ENCODE measurements at places on chromosomes 5 and 9.

DNA sequence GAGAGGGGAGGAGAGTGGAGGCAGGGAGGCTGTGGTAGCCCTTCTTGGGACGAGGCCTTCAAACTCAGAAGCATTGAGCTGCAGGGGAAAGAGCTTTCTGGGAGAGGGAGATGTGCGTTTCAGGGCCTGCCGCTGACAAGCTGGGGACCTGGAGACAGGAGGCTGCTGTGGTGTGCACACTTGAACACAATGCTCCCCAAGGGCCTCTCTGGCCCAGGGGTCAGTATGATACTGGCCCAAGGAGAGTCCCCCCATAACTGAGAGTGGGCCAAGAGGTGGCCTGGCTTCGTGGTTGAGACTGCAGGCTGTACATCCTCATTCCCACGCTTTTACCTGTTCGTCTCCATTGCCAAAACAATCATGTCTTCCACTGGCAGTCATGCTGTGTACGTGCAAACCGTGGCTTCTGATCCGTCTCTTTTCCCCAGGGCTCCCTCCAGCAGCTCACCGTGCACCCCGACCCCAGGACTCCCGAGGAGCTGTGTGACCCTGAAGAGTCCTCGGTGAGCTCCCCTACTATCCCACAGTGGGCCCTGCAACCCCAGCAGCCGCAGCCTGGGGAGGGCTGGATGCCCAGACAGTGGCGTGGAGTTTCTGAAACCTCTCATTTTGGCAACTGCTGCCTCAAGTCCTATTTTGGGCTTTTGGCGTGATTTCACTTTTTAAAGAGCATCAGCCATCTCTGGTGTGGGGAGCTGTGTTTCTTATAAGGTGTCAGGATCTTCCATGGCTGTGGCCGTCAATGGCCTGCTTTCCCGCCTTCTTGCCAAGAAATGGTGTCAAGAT is 43.4 kb downstream of the COL15A1 start:
- no peak for DNase-seq

DNA sequence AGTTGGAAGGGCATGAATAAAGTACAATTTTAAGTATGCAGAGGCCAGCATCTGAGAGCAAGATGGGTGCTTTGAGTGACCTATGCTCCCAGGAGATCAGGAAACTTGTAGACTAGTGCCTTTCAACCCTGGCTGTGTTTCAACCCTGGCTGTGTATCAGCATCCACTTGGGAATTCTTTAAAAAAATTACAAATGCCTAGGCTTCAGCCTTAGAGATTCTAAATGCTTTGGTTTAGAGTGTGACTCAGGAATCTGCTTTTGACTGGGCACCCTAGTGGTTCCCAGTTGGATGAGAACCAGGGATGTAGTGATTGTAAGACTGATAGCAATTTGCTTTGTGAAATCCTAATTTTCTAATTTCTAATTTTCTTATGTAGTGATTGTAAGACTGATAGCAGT is 65.6 kb downstream of the RALGPS1 start:
- DNase-seq: no peak

DNA sequence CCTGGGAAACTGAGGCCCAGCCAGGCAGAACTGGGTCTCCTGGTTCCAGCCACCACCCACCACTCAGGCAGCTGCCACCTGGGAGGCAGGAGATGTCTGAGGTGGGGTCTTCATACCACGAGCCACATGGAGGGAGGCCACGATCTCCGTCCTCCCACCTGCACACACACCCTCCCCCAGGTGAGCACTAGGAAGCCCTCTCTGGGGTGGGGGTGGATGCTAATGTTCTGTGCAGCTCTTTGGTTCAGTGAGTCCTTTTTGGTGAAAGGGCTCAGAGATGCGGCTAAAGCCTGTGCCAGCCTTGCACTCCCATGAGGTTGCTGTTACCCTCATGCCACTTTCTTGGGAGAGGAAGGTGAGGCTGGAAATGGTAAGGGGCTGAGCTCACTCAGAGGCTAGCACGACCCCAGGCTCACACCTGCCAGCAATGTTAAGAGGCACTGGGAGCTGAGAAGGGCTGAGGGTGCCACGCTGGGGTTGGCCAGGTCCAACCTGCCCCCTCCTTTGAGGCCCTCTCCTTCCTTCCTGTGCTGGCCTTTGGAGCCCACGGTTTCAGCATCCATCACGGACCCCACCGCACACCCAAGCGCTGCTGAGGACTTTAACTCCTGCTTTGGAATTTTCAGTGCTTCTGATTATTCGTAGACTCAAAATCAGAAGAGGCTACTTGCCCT is 26.6 kb upstream of the OBP2B start:
- no peak for DNase-seq

- no peak for DNase-seq
These were observed 103.0 kb downstream of the SPATA31D1 start for GRCh38 chr9:82091610-82092009.

GRCh38 chr5:36158144-36158543 is 6.2 kb downstream of the SKP2 start:
- peak; percentile 44 for DNase-seq

- DNase-seq: no peak
These were observed 228.3 kb upstream of the ADAMTS16 start for GRCh38 chr5:4911646-4912403.

DNA sequence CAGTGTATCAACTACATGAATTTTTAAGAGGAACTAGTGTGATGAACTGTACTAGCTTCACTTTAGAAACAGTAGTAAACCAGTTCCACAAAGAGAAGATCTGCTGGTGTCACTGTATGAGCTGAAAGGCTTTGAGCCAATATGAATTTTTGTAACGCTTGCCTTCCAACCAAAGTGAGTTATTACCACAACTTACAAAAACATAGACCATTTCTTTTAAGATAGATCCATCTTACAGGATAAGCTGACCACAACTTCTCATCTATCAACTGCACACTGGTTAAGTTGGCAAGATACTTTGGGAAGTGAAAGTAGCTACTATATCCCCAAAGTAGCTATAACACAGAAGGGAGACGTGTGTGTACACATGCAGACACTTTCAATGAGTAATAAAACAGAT is 849.6 kb upstream of the DMAC1 start:
- no peak for DNase-seq

GRCh38 chr5:38323645-38324295 is 65.4 kb downstream of the EGFLAM start:
- DNase-seq: no peak

DNA sequence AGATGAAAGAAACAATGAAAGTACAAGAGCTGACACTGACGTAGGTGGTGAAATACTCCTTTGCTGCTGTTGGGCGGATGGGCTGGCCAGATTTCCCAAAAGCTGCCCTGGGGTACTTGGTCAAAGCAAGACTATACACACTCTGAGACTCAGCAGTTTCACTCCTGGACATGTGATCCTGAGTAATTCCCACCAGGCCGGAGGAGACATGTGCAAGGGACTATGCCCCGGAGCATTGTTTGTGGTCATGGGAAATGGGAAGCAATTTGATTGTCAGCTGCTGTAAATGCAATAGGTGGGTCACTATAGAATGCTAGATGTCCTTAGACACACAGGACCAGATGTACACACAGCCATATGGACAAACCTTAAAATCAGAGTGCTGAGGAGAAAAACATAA is 116.1 kb downstream of the DCP2 start:
- no peak for DNase-seq

DNA sequence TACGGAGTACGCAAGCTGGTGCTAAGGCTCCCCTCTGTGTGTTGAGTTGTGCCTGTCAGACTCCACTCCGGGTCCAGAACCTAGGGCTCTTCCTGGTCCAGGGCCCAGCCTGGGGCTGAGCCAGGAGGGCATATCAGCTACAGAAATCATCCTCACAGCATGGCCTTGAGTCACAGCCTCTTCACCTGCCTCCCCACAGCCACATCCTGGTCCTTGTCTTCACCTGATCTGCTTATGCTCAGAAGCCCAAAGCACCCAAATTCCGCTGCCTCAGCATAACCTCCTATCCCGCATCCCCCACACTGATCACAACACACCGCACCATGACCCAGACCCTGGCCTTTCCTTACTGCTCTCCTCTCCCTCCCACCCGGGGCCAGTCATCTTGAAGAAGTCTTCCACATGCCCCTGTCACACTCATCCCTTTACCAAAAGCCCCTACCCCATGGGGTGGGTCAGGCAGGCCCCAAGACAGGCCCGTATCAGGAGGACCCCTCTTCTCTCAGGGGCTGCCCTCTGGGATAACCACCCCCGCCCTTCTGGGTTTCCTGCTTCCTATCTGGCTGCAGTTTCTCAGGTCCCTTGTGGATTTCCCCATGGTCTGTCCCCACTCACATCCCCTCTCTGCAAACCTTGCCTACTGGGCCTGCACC is 1.3 kb upstream of the IL3 start:
- DNase-seq: no peak

DNA sequence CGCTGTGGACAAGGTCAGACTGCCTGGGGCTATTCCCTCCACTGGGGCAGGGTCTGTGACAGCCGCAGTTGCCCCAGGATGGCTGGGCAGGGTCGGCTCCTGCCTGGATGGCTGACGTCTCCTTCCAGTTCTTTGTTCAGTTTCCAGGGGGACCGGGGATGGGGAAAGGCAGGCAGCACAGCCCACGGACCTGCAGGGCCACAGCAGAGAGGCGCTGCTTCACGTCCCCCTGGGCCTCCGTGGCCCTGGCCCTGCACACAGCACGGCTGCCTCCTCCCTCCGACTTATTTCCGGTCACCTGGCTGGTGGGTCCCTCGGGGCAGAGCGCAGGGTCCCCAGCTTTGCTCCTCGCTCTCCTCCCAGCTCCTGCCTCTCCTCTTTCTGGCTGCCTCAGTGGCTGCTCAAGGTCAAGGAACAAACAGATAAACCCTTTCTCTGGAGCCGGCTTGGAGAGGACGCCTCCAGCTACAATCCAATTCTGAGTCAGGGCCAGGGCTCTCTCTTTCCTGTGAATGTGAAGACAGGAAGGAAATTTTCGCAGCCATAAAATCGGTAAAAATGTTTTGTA is 169.7 kb downstream of the C9orf50 start:
- no peak for DNase-seq

- DNase-seq: no peak
These were observed 8.5 kb downstream of the AFAP1L1 start for GRCh38 chr5:149280124-149280523.
